Activated naive CD4-positive, alpha-beta T cell (primary cell): ENCODE measurements at places on chromosomes 6 and 20.

- no peak for DNase-seq
These were observed 84.1 kb downstream of the C6orf52 start for GRCh38 chr6:10610289-10610688.

GRCh38 chr6:31158863-31159855, 770 bp downstream of the TCF19 start:
- DNase-seq, result no peak

- DNase-seq, result no peak
These were observed 9.4 kb downstream of the CST4 start for GRCh38 chr20:23679133-23680092.

DNA sequence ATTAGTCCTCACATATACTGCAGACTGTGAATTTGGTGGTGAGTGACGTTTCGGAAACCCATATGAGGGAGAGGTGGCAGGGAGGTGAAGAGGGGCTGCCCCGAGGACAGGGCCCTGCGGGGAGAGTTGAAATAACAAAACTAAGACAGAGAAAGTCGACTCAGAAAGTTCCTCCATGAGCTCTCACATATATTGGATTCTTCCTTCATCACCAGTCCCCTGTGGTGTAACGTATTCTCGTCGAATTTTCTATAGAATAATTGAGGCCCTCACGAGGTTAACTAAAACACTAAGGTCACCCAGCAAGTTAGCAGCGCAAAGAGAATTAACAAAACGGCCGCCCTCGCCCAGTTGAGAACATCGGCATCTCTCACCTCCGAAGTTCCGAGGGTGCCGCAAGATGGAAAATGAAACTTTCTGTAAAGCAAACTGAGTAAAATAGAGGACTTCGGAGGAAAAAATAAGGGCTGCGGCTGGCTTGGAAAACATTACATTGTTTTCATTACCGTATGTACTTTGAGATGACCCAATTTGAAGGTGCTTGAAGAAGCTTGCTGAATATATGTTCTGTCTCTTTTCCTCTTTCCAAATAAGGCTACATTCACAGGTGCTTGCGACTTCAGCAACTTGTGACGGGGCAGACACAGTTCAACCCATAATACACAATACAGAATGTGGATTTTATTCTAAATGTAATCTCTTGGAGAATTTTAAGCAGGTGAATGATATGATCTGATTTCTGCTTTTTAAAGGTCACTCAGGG, 490.9 kb upstream of the JARID2 start:
- DNase-seq, result no peak

GRCh38 chr20:17799575-17800227, 99.9 kb downstream of the BANF2 start:
- DNase-seq, result no peak

GRCh38 chr6:169266261-169266660, 12.6 kb upstream of the THBS2 start:
- DNase-seq, result no peak

GRCh38 chr6:97198046-97198565, 84.9 kb downstream of the MMS22L start:
- no peak for DNase-seq

DNA sequence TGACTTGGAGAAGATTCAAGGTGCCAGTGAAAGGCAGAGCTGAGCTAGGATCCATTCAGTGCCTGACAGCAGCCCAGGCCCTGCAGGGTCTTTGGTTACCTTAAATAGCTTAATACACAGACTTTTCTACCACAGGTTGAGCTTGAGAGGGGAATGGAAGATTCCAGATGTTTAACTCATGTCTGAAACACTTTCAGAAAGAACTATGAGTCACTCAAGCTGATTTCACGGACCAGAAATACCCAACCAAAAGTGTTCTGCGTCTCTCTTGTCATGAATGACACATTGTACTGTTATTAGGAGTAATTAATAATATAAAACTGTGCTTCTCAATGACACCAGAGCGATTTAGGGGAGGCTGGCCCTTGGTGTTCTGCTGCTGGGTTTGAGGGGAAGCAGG, 6.4 kb upstream of the PMEPA1 start:
- DNase-seq, result no peak

DNA sequence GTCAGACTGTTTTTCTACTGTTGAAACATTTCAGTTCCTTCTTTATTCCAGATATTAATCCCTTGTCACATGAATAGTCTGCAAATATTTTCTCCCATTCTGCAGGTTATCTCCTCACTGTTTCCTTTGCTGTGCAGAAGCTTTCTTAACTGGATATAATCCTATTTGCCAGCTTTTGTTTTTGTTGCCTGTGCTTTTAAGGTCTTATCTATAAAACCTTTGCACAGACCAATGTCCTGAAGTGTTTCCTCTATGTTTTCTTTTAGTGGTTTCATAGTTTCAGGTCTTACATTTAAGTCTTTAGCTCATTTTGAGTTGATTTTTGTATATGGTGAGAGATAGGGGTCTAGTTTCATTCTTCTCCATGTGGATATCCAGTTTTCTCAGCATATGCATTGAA, 19.2 kb downstream of the NCOA6 start:
- no peak for DNase-seq

DNA sequence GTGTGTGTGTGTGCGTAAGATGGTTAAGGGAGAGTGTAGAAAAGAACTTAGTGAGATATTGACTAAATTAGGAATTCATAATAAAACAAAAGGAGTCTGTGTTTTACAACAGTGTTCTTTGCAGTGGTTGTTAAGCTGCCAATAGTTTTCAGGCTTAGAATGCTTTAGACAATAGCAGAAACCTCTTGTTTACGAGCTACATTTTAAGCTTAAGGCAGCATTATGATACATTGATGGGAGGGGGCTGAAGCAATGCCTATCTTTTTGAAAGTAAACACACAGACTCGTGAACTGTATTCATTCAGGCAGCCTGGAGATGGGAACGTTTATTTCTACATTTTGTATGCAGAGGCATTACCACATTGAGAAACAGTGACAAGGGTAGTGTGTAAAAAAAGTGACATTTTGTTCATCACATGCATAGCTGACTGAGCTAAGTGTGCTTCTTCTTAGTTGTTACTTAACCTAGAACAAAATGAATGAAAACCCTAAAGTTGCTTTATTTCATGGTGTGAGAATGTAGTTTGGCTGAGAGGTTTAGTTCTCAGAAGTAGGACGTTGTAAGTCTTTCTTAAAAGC, 21.2 kb downstream of the CLVS2 start:
- no peak for DNase-seq

- DNase-seq, result no peak
These were observed 164.4 kb downstream of the SIM1 start for GRCh38 chr6:100300221-100300736.

DNA sequence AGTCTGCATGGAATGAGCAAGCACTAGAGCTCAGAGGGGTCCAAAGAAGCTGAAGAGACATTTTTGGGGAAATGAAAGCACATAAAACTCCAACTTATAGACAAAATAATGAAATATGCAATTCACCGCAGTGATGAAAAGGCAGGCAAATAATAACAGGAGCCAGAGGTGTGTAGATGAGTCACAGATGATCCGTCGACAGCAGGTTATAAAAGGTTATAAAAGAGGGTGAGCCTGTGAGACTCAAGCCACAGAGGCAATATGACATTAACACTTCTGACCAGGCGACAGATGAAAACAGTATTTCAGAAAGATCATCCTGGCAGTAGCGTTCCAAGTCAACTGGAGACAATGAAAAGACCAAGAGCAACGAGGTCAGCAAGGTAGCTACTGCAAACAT, 35.8 kb upstream of the ANKRD60 start:
- DNase-seq, result no peak

DNA sequence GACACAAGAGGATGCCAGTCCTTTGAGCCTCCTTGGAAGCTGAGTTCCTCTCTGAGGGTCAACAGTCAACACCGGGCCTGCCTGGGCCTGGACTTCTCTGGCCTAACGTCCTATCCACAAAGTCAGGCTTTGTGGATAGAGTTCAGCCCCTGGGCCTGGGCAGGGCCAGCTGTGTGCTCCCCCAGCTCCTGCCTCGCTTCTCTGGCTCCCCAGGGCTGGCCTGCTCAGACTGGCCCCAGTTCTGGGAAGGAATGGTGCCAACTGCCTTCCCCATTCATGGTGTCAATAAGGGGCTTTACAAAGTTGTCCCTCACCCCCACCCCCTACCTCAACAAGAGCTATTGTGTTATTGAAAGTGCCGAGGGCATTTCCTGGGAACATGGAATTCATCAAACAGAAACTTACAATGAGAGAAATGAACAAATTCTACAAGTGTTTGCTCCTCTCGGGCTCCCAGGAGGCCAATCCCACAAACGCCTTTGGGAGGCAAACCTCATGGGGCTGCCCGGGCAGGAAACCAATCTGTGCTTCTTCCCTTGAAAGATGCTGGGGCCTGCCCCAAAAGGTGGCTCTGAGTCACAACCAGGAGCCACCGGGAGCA, 26.5 kb upstream of the PPP1R14C start:
- no peak for DNase-seq

DNA sequence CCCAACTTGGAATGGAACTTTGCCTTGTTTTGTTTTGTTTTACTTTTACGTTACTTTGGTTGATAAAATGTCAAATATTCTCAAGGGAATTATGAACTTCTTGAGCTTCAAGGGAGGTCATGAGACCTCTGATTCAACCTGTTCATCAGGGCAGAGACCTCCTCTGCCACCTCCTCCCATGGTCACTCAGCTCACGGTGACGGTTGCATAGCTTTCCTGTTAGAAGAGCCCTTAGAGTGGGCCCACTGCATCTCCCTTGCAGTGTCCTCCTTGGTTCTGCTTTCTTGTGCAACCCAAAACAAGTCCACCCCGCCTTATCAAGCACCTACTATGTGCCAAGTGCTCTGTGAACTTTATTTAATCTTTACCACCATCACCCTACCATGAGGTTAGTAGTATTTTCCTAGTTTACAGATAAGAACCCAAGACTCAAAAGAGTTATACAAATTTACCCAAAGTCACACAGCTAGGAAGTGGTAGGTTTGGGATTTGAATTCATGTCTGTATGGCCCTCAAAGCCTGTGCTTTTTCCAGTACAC, 15.5 kb downstream of the TM9SF4 start:
- no peak for DNase-seq

DNA sequence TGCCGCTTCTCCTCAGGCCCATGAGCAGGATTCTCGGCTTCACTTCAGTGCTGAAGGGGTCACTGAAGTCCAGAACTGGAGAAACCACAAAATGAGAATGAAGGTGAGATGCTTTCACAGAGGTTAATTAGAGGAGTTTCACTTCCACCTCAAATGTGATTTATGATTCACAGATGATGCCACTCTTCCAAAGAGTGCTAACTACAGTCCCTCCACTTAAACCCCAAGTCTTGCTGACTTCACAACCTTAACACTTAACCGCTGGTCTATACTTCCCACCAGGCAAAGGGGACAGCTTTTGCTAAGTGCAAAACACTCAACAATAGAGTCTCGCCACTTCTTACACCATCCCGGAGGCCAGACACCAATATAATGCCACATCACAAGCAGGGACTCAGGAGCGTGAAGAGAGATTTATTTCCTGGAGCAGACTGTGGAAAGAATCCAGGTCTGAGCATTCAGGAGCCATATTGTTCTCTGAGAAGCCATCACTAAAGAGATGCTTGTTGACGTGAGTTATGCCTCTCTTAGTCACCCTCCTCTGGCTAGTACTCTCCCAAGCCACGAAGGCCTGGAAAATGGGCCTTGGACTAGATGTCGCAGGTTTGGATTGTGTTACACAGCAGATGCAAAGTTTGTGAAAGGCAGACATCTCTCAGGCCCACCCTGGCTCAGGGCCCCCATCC, 24.4 kb downstream of the RRAGD start:
- no peak for DNase-seq
